Karpas-422 (cell line): ENCODE measurements at places on chromosomes 6 and 20.

GRCh38 chr6:152240436-152240835 lies 396.7 kb downstream of the SYNE1 start:
- no peak for DNase-seq

DNA sequence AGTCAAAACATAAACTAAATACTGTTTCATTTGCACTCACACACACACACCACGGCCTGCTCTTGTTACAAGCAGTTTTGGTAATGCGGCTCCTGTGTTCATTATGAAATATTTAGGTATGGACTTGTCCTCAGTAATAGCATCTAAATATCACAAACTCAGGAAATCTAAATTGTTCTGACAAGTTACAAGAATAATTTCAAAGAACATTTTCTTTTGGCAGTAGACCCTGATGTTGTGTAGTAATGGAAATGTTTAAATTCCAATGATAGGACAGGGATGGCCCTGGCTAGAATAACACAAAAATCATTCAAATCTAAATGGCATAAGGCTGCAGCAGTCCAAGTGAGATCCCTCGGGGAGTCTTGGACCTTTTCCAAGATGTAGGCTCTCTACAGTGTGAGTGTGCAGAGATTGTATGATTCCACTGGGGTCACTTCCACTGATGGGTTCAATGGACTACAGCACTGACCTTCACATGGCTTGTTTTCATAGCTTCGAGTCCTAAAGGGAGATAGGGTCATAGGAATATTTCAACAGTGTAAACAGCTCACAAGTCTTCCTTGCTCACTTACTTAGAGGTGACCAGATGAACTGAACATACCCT lies 210.6 kb upstream of the PLCB4 start:
- DNase-seq = no peak

DNA sequence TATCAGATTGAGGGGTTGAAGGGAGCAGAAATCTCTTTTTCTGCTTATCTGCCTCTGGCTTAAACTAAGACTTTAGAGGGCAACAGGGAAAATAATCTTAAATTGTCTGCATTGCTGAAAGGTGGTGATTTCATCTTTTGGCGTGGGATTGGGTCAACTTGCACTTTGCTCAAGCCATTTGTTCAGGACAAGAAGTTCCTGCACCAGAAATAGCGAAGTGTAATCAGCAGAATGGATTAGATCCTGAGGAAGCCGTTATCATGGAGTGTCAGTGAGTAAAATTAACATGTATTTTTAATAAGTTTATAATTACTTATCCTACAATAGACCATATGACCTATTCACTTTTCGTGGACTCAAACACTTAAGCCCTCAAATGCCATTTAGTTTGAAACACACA lies 249.3 kb downstream of the CD83 start:
- no peak for DNase-seq

DNA sequence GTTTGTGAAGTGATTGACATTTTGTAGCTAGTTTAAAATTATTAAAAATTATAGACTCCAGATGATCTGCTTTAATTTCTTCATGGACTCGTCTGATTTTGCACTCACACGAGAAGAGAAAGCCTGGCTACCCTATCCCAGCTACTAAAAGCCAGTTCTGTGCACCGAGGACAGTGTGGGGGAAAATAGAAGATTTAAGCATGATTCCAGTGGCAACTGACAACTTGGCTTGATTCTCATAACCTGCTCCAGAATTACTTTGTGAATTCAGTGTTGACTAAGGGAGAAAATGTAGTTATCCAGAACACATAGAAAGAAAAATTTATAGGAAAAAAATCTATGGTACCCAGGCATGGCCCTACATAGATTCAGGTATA lies 88.7 kb downstream of the SNAP25 start:
- DNase-seq = no peak

DNA sequence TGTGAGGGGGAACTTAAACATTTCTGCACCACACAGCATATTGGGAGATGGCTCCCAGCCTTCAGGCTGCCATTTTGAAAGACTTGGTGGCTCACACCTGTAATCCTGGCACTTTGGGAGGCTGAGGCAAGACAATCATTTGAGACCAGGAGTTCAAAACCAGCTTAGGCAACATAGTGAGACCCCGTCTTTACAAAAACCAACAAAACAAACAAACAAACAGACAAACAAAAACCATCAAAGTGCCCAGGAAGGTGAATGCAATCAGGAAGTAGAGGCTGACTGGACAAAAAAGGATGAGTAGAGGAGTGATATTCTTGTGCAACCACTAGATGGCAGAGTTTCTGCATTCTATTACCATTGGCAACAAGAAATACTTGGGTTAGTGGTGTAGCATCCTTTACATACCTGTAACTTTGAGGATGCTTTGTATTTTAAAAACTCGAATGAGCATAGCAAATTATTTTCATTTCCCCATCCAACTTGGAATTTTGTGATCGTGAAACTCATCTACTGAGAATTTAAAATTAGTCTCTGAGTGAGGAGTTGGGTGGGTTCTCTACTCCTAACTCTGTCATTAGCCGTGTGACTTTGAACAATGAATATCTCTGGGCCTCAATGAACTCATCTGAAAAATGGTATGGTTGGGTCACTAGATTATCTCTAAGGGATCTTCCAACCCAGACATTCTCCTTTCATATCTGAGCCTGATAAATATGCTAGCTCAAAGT lies 84.4 kb downstream of the CRYBG1 start:
- peak; percentile 89 for DNase-seq

- DNase-seq = no peak
Measured at GRCh38 chr20:21246161-21246560, 57.0 kb upstream of the XRN2 start.
